Aorta (tissue), 5 donors: ENCODE measurements at places on chromosomes 7 and 10. TPM values are rescaled to one million over a fixed set of nuclear protein-coding genes. Genes with fewer than 3 reads are reported as not detected.

DNA sequence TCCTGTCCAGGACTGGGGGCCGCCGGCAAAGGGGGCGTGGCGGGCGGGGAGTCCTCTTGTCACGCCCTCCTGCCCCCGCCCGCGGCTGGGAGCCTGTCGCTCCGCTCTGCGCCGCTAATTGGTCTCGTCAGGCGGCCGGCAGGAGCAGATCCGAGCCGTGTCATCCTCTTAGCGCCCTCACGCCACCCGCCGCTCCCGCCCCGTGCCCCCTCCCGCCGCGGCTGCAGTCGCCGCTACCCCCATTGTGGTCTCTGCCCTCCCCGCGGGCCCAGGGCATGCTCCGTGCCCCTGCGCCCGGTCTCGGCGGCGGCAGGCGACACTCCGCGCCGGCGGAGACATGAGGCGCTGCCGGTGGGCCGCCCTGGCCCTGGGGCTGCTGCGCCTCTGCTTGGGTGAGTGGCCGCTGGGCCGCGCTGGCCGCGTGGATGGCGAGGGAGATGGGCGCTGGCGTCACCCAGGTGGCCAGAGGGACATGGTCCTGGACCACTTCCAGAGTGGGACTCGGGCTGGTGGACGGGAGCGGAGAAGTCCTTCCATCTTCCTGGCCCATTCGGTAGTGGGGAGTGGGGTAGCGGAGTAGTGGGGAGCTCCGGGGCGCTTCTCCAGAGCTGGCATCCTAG is at the start of gene CDHR1:
Gene CDHR1, plus strand, starts transcription at position 114 of the 620 bp plus-strand sequence. Its CDS starts 224 bp downstream, at position 338.
- no peak within 1 kb of the TSS for H3K27ac ChIP-seq
- no peaks in the 10 kb centered on the region for H3K27me3 ChIP-seq
- DNase-seq: no peak
- H3K4me1 ChIP-seq: no peaks in the 10 kb centered on the region
- H3K36me3 ChIP-seq: no peaks in the 10 kb centered on the region
- H3K4me3 ChIP-seq: no peak within 1 kb of the TSS

DNA sequence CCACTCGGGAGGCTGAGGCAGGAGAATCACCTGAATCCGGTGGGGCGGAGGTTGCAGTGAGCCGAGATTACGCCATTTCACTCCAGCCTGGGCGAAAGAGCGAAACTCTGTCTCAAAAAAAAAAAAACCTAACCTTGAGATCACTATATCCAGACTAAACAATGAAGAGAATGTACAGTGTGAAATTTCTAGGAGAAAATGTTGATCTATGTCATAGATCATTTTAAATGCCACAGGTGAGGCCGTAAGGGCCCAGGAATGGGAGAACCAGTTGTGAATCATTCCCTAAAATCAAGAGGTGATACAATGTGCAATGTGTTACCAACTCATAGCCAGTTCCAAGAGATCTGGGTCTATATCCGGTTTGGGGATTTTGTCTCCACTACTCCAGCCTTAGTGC is 158.0 kb downstream of the CACNB2 start:
- H3K36me3 ChIP-seq: no peaks in the 10 kb centered on the region
- H3K27me3 ChIP-seq: no peaks in the 10 kb centered on the region
- H3K4me1 ChIP-seq: no peaks in the 10 kb centered on the region

Gene PLEKHS1
- total RNA-seq: 0.21 TPM

DNA sequence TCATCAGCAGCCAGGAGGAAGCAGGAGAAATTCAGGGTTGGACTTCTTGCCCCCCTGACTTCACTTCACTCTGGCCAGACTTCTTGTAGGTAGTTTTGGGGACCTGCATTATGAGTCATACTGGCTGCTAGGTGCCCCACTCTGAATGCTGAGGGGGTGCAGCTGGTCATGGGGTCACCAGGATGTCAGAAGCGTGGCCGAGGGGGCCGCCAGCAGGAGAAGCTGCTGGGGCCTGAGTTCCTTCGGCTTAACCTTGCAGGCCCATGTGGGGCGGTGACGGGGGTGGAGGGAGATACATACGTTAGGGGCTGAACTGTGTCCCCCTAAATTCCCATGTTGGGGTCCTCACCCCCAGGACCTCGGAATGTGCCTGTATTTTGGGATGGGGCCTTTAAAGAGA is 18.2 kb downstream of the UNCX start:
- H3K36me3 ChIP-seq: no peaks in the 10 kb centered on the region
- no peaks in the 10 kb centered on the region for H3K27me3 ChIP-seq
- no peak for DNase-seq
- H3K4me3 ChIP-seq: no peak overlapping the region

Gene CLEC2L
- total RNA-seq: not detected

DNA sequence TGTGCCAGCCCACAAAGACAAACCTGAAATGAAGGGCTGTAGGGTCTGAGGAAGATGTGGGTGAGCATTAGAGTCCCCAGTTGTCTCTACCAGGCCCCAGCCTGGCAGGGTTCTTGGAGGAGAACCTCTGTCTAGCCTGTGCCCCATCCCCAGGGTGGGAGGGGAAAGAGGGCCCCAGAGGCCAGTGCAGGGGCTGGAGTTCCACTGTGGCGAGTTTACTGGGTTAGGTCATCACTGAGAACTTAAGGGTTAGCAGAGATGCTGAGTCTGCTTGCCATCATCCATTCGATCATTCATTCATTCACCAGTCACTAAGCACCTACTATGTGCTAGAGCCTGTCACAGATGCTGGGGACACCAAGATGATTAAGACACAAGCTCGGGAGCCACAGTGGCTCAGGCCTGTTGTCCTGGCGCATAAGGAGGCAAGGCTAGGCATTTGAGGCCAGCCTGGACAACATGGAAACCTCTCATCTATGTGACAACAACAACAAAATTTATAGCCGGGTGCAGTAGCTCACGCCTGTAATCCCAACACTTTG is 2.6 kb downstream of the ANKRD2 start:
- H3K27ac ChIP-seq: peak overlapping the region; percentile 75
- H3K36me3 ChIP-seq: peaks cover 4% of the 10 kb centered on the region
- no peak overlapping the region for H3K4me3 ChIP-seq
- H3K4me1 ChIP-seq: no peaks in the 10 kb centered on the region
- DNase-seq: peak; percentile 61
